ENCODE measurements at places on chromosomes 7 and 10. TPM values are rescaled to one million over a fixed set of nuclear protein-coding genes. Genes with fewer than 3 reads are reported as not detected.
A peak's percentile ranks its signal among the peaks of the same experiment; 100 is the strongest.

DNA sequence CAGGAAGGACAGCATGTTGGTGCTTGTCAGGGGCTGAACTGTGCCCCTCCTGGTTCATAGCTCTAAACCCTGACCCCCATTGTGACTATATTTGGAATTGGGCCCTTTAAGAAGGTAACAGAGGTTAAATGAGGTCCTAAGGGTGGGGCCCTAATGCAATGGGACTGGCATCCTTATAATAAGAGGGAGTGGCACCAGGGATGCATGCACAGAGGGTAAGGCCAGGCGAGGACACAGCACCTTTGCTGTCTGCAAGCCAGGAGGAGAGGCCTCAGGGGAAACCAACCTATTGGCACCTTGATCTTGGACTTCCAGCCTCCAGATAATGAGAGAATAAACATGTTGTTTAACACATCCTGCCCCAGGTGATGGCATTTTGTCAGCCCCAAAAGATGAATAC lies 61.3 kb upstream of the EBF3 start:
- no peak overlapping the region for H3K4me3 ChIP-seq
- H3K27ac ChIP-seq: no peak overlapping the region
- H3K36me3 ChIP-seq: no peaks in the 10 kb centered on the region
- no peaks in the 10 kb centered on the region for H3K27me3 ChIP-seq
- no peak for DNase-seq

DNA sequence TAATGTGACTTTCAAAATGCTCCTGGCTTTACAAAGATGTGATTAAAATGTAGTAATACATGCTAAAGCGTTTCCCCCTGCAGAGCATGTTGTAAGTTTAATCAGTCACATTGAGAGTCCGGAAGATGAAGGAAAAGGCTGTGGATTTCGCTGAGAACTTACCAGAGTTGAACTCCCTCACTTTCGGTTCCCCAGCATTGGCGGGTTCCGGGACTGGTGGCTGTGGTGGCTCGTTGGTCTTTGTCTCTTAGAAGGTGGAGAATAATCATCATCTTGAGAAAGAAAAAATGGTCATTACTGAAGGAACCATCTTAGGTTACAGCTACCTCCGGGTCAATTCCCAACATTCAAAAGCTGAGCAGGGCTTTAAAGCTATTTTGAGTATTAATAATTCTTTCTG lies 9.6 kb upstream of the NUPR2 start:
- DNase-seq: no peak
- no peak overlapping the region for H3K27ac ChIP-seq
- H3K4me3 ChIP-seq: no peak overlapping the region
- H3K36me3 ChIP-seq: no peaks in the 10 kb centered on the region

GRCh38 chr7:155483868-155484325 lies 26.0 kb downstream of the EN2 start:
- peaks cover 7% of the 10 kb centered on the region for H3K4me1 ChIP-seq
- H3K27ac ChIP-seq: no peak overlapping the region
- peaks cover 41% of the 10 kb centered on the region for H3K27me3 ChIP-seq
- H3K4me3 ChIP-seq: no peak overlapping the region
- H3K36me3 ChIP-seq: peaks cover 2% of the 10 kb centered on the region

DNA sequence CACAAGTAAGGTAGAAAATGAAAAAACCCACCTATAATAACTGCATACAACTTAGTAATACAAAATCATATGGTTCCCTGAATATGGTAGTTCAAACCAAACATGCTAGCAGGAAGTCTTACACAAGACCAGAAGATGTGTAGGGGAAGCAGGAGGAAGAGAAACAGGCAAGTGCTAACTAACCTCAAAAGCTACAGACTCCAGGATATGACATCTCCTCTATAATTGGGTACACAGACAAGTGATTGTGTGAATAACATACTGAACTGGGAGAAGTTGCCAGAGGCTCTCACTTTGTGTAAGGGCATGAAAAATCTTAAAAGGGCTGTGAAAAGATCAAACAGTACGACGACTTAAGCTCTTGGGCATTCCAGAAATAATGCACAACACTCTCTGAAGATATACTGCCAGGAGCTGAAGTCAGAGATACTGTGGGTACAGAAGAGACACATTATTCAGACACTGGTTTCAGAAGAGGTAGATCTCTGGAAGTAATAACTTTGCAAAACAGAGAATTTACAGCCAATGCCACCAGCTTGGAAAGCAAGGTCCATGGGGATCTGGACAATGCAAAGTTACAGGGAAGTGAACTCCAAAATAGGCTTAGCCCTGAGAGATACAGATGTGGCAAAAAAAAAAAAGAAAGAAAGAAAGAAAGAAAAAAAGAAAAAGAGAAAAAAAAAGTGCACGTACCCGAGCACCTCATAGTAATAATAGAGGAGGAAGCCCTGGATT lies 767.2 kb downstream of the TNS3 start:
- no peaks in the 10 kb centered on the region for H3K4me1 ChIP-seq
- DNase-seq: no peak
- H3K4me3 ChIP-seq: no peak overlapping the region
- no peaks in the 10 kb centered on the region for H3K36me3 ChIP-seq

GRCh38 chr7:115618676-115619075 lies 411.9 kb downstream of the TFEC start:
- no peak overlapping the region for H3K4me3 ChIP-seq
- no peak for DNase-seq
- H3K4me1 ChIP-seq: no peaks in the 10 kb centered on the region
- H3K27ac ChIP-seq: no peak overlapping the region
- no peaks in the 10 kb centered on the region for H3K27me3 ChIP-seq
- no peaks in the 10 kb centered on the region for H3K36me3 ChIP-seq

GRCh38 chr10:32104622-32105509 lies 48.6 kb upstream of the KIF5B start:
- no peak overlapping the region for H3K27ac ChIP-seq
- peaks cover 17% of the 10 kb centered on the region for H3K27me3 ChIP-seq
- no peak overlapping the region for H3K4me3 ChIP-seq
- DNase-seq: no peak
- H3K4me1 ChIP-seq: no peaks in the 10 kb centered on the region
- H3K36me3 ChIP-seq: no peaks in the 10 kb centered on the region

- no peaks in the 10 kb centered on the region for H3K27me3 ChIP-seq
- H3K4me3 ChIP-seq: no peak overlapping the region
- H3K36me3 ChIP-seq: peaks cover 22% of the 10 kb centered on the region
- no peak for DNase-seq
Measured at GRCh38 chr10:119672291-119672690, 21.1 kb downstream of the BAG3 start.

DNA sequence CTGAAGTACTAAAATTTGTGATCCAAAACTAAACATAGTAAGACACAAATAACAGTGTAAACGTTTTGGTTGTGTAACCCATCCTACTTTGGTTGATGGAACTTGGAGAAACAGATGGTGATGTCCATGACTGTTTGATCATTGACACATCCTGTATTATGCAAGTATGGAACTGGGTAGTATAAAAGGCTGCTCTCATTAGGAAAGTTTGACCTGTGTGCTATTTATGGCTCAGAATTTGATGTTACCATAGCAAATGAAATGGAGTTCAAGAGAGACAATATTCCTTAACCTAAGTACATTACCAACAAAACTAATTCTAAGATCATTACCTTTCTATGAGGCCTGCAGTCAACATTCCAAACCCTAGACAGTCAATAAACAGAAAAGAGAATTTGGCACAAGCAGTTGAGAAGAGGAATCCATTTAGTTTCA lies 39.9 kb downstream of the DKK1 start:
- H3K27ac ChIP-seq: no peak overlapping the region
- no peaks in the 10 kb centered on the region for H3K27me3 ChIP-seq
- H3K4me1 ChIP-seq: no peaks in the 10 kb centered on the region
- no peak overlapping the region for H3K4me3 ChIP-seq
- H3K36me3 ChIP-seq: no peaks in the 10 kb centered on the region
- DNase-seq: no peak

DNA sequence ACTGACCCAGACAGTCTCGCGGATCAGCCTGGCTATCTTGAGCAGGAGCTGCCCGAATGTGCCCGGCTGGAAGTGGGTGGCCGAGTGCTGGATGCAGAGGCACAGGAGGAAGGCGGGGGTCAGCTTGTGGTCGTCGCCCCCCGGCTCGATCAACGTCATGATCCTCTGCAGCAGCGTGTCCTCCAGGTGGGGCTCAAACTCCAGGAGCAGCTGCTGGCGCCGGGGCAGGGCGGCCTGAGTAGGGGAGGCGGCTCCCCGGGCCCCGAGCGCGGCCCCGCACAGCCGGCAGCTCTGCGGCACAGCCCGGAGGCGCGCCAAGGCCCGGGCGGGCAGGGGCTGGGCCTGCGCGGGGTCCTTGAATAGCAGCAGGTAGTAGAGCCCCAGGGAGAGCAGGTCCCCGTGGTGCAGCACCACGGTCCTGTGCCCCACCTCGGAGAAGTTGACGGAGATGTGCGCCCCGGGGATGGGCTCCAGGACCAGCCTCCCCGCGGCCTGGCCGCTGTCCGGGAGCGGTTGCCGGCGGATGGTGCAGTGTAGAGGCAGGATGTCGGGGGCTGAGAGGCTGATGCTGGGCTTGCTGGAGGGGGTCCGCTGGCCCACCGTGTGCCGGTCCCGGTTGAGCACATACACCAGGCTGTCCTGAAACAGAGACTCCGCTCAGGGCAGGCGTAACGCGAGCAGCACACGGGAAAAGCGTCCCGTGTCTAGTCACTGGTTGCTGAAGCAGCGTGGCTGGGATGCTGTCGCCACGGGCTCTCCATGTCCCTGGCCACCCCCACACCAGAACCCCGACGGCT lies 27.0 kb downstream of the PAPOLB start:
- DNase-seq: no peak
- H3K27ac ChIP-seq: no peak overlapping the region
- no peak overlapping the region for H3K4me3 ChIP-seq
- no peaks in the 10 kb centered on the region for H3K4me1 ChIP-seq

- H3K4me1 ChIP-seq: peaks cover 8% of the 10 kb centered on the region
- H3K27me3 ChIP-seq: peaks cover 7% of the 10 kb centered on the region
- DNase-seq: no peak
- H3K36me3 ChIP-seq: no peaks in the 10 kb centered on the region
Measured at GRCh38 chr10:31581741-31582323, 262.8 kb downstream of the ZEB1 start.

- no peak for DNase-seq
- H3K27ac ChIP-seq: no peak overlapping the region
- H3K4me1 ChIP-seq: no peaks in the 10 kb centered on the region
Measured at GRCh38 chr7:51982653-51983052, 666.0 kb upstream of the COBL start.

GRCh38 chr10:86048571-86048970 lies 318.0 kb downstream of the GRID1 start:
- peaks cover 36% of the 10 kb centered on the region for H3K27me3 ChIP-seq
- no peak overlapping the region for H3K4me3 ChIP-seq
- H3K4me1 ChIP-seq: peaks cover 21% of the 10 kb centered on the region
- no peak overlapping the region for H3K27ac ChIP-seq

- H3K4me1 ChIP-seq: no peaks in the 10 kb centered on the region
- no peaks in the 10 kb centered on the region for H3K27me3 ChIP-seq
- no peaks in the 10 kb centered on the region for H3K36me3 ChIP-seq
- no peak overlapping the region for H3K27ac ChIP-seq
Measured at GRCh38 chr10:30868611-30869010, 163.1 kb downstream of the ZNF438 start.

GRCh38 chr10:70617798-70618568 lies 15.4 kb upstream of the PRF1 start:
- H3K27ac ChIP-seq: peak overlapping the region; percentile 70
- H3K36me3 ChIP-seq: peaks cover 18% of the 10 kb centered on the region
- peaks cover 53% of the 10 kb centered on the region for H3K4me1 ChIP-seq
- no peak overlapping the region for H3K4me3 ChIP-seq

DNA sequence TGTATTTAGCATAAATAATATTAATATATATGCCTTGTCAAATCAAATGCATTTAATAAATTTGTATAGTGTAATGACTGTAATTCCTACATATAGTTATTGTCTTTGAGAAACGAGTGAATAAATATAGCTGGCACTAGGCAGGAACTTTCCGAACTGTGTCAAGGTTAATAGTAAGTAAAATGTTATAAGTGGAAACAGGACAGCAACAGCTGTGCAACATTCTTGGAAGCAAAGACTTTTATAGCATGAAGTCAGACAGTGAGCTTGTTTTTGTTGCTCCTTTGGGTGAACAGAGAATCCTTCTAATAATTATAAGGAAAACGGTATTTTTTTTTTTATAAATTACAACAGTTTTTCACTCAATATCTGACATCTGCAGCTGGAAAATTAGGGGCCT lies 14.0 kb upstream of the EXOC6 start:
- H3K27ac ChIP-seq: no peak overlapping the region
- peaks cover 20% of the 10 kb centered on the region for H3K4me1 ChIP-seq
- no peak overlapping the region for H3K4me3 ChIP-seq
- no peaks in the 10 kb centered on the region for H3K36me3 ChIP-seq
- DNase-seq: no peak

DNA sequence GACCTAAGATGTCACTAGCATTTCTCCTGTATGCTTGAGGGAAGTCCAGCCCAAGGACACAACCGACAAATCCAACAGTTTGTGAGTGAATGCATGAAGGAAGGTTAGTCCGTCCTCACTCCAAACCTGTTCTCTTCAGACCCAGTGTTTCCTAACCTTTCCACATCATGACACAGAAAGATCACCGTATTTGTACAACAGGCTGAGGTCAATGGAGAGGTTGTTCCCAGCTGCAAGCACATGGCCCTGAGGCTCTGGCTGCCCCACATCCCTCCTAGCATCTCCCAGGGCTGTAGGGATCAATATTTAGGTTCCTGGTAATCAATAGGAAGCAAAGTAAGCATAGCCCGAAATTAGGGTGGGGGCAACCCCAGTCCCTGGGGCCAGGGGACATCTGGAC lies 227.9 kb downstream of the PLXNA4 start:
- DNase-seq: no peak
- no peak overlapping the region for H3K27ac ChIP-seq
- H3K27me3 ChIP-seq: peaks cover 45% of the 10 kb centered on the region
- no peaks in the 10 kb centered on the region for H3K4me1 ChIP-seq
- H3K36me3 ChIP-seq: no peaks in the 10 kb centered on the region

GRCh38 chr10:50395271-50395670 lies 144.0 kb upstream of the ASAH2 start:
- H3K4me3 ChIP-seq: no peak overlapping the region
- no peak for DNase-seq
- no peak overlapping the region for H3K27ac ChIP-seq
- no peaks in the 10 kb centered on the region for H3K27me3 ChIP-seq

- peaks cover 17% of the 10 kb centered on the region for H3K36me3 ChIP-seq
- H3K27me3 ChIP-seq: no peaks in the 10 kb centered on the region
- no peak overlapping the region for H3K4me3 ChIP-seq
- peaks cover 14% of the 10 kb centered on the region for H3K4me1 ChIP-seq
- no peak overlapping the region for H3K27ac ChIP-seq
- DNase-seq: no peak
Measured at GRCh38 chr10:12019283-12019971, 23.2 kb downstream of the UPF2 start.

- peaks cover 34% of the 10 kb centered on the region for H3K36me3 ChIP-seq
- H3K4me1 ChIP-seq: peaks cover 12% of the 10 kb centered on the region
Measured at GRCh38 chr7:37081436-37081835, 357.1 kb upstream of the AOAH start.

- no peaks in the 10 kb centered on the region for H3K27me3 ChIP-seq
- peaks cover 31% of the 10 kb centered on the region for H3K4me1 ChIP-seq
- peak overlapping the region; percentile 47 for H3K27ac ChIP-seq
- no peak for DNase-seq
- H3K4me3 ChIP-seq: peak overlapping the region; percentile 82
Measured at GRCh38 chr10:102121739-102122372, 1.7 kb upstream of the LDB1 start.

- no peak overlapping the region for H3K27ac ChIP-seq
- no peaks in the 10 kb centered on the region for H3K27me3 ChIP-seq
Measured at GRCh38 chr7:34096198-34096651, 190.9 kb downstream of the BMPER start.

C10orf105 gene
- 0.18 TPM for total RNA-seq

CALHM1 gene
- total RNA-seq: 1.1 TPM

SKIDA1 gene
- total RNA-seq: 0.26 TPM

TMEM120A gene
- total RNA-seq: 25.4 TPM

PNLIPRP1 gene
- total RNA-seq: not detected

POLR3A gene
- total RNA-seq: 17.7 TPM

CXCL12 gene
- total RNA-seq: not detected

All from activated CD8-positive, alpha-beta memory T cell treated with anti-CD3 and anti-CD28 coated beads, Interleukin-2, amount 10 ng/mL, durations not matched to agents 7 days and 5 days (primary cell).